ENCODE measurements at places on chromosomes 12 and 14. TPM values are rescaled to one million over a fixed set of nuclear protein-coding genes. Genes with fewer than 3 reads are reported as not detected.

Gene GALNT6
- polyA plus RNA-seq, result 1.5 TPM

Gene SLC25A47
- polyA plus RNA-seq, result not detected

Gene DBX2
- 0.03 TPM for polyA plus RNA-seq

Gene KERA
- polyA plus RNA-seq, result not detected

Gene CMTM5
- polyA plus RNA-seq, result 2.6 TPM

Gene TOMM20L
- polyA plus RNA-seq, result not detected

Gene ARHGAP5
- polyA plus RNA-seq, result 49.1 TPM

Gene GPD1
- polyA plus RNA-seq, result 2.7 TPM

Gene MYL6B
- 129 TPM for polyA plus RNA-seq

Gene KLRG1
- 1.5 TPM for polyA plus RNA-seq

Gene MFAP5
- 22.8 TPM for polyA plus RNA-seq

Gene CFAP73
- polyA plus RNA-seq, result not detected

Gene DIO3
- polyA plus RNA-seq, result not detected

Gene STON2
- 0.88 TPM for polyA plus RNA-seq

Gene GLIPR1L2
- polyA plus RNA-seq, result 1.6 TPM

Gene IL23A
- polyA plus RNA-seq, result 0.64 TPM

- no peak for DNase-seq
These were observed 75.1 kb upstream of the ST8SIA1 start for GRCh38 chr12:22409377-22410164.

GRCh38 chr12:104964167-104964855 is 6.2 kb upstream of the SLC41A2 start:
- no peak for DNase-seq

GRCh38 chr12:89547101-89547500 is 21.3 kb upstream of the POC1B start:
- no peak for DNase-seq

GRCh38 chr12:132471011-132471857 is 18.7 kb upstream of the FBRSL1 start:
- no peak for DNase-seq

DNA sequence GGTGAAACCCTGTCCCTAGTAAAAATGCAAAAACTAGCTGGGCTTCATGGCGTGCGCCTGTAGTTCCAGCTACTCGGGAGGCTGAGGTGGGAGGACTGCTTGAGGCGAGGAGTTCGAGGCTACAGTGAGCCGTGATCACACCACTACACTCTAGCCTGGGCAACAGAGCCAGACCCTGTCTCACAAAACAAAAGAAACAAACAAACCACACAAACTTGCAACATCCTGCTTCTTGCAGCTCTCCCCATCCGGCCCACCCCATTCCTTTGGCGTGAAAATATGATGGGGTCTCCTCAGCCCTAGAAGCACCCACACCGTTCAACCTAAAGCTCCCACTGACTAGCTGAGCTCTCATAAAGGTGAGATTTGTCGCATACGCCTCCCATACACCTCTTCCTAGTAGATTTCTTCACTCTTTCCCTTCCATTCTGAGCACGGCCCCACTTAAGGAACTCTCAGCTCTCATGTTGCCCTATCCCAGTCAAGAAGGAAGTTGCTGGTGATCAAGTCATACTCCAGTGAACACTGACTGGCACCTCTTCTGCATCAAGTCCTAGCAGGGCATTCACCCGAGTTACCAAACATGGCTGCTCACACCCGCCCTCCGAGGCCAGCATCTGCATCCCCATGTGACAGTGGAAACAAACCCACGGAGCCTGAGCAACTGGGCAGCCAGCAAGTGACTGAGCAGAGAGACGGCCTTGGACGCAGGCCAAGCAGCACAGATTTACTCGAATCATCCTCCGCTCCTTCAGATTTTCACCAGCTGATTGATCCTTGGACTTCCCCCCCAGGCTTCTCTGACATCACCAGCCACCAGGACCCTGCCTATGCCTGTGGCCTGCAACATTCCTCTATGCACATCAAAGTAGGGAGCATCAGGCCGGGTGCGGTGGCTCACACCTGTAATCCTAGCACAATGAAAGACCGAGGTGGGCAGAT is 18.9 kb upstream of the CD27 start:
- peak; percentile 91 for DNase-seq

- no peak for DNase-seq
These were observed 72.7 kb downstream of the TMEM132C start for GRCh38 chr12:128339631-128340030.

- no peak for DNase-seq
These were observed 75.5 kb downstream of the BORCS5 start for GRCh38 chr12:12432364-12432763.

GRCh38 chr12:65188179-65188701 is 18.9 kb downstream of the LEMD3 start:
- DNase-seq, result no peak

GRCh38 chr14:86510491-86510890 is 980.5 kb downstream of the FLRT2 start:
- no peak for DNase-seq

- DNase-seq, result no peak
These were observed 47.8 kb downstream of the CLIP1 start for GRCh38 chr12:122374707-122375106.

- DNase-seq, result no peak
These were observed 6.1 kb downstream of the TM7SF3 start for GRCh38 chr12:27008081-27008480.

GRCh38 chr14:41548666-41549065 is 58.0 kb upstream of the LRFN5 start:
- no peak for DNase-seq

DNA sequence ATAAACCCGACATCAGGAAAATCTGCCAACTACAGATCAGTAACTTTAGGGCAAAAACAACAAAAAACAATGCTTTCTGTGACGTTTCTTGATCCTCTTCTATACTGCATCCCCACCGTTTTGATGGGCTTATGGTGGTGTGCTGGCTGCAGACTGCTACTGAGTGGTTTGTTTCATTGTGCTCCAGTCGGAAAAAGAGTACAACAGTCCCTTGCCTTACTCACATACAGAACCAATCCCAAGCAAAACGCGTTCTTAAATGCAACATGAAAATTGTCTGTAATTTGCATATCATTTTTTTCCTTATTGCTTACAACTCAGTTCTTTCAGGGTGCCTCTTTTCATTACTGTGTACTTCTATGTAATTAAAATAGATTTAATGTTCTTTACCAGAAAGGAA is 2.3 kb downstream of the ETV6 start:
- DNase-seq, result no peak

DNA sequence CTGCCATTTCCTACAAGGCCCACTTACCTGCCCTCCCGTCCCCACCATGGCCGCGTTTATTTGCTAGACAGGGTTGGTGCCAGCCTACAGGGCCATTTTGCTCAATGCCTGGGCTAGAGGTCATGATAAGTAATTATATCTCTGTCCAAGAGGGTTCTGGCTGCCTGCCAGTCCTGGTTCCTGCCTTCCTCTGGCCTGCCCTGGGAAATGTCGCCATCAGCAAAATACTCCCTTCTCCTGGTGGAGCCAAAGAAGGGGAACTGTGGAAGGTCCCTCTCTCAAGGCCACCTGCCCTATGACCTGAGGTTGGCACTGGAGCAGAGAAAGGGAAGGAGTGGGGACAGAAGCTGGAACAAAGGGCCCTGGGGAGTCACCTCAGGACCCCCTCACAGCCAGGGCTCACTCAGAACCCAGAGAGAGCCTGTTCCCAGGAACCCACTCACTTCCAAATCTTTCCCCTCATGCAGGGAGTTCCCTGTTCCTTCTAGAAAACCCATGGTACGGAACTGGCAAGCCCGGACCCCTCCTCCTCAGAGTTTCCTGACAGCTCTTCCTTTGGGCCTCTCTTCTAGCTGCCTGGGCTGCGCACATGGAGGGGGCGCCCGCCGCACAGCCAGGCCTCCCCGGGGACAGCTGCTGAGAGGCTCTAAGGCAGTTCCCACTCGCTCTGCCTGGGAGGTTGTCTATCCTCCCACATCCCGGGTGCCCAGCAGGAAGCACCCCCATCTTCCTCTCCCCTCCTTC is 280.5 kb downstream of the DPF3 start:
- DNase-seq, result peak; percentile 95

DNA sequence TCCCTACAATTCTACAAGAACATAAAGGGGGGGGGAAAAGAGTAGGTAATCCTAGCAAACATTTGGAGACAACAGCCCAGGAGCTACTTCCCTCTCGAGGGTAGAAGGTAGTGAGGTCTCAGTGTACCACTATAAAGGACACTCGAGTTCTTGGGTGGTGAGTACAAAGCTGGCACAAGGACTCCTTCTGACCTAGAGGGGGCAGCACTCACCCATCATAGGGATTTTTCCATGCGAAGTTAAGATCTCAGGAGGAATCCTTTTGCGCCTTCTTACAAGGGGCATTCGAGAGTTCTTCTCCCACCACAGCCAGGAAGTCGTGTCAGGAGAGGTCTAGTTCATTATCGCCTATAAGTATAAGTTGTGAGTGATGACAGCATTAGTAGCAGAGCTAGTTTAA is 200.2 kb upstream of the RBM19 start:
- peak; percentile 64 for DNase-seq

DNA sequence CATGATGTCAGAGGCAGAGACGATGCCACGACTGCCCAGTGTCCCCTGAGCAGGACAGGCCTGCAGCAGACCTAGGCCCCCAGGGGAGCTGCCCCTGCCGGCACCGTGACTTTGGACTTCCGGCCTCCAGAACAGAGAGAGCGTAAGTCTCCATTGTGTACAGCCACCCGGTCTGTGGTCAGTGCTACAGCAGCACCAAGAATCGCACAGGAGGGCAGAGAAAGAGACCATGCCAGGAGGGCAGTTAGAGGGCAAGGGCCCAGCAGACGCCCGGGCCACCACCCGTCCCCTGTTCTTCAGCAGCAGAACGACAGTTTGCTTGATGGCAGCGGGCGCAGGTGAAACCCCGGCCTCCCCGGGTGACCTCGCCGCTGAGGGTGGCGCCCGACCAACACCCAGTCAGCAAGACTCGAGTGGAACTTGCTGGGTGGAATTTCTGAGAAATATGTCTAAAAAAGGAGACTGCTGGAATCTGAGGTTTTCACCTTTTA is 19.7 kb downstream of the GALNT9 start:
- DNase-seq, result no peak

GRCh38 chr12:103852498-103852997 is 11.5 kb upstream of the NT5DC3 start:
- no peak for DNase-seq

- peak; percentile 56 for DNase-seq
These were observed 976 bp downstream of the PEX5 start for GRCh38 chr12:7190268-7191055.

- DNase-seq, result no peak
These were observed 31.9 kb downstream of the BMP4 start for GRCh38 chr14:53924753-53925152.

DNA sequence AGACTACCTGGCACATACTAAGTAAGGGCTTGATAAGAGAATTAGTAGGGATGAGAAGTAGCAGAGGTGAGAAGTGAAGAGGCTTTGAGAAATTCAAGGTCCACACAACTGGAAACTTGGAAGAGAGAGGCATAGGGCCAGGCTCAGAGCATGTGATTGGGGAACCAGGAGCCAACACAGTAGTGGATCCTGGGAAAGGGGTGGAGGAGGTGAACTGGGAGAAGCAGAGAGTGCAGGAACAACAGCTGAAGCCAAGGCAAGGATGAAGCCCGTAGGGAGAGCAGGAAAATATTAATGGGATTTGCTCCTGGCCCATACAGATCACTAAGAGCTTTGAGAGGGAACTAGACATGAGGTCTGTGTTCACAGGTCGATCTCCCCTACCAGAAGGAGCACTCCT is 1.4 kb upstream of the ITGB7 start:
- DNase-seq, result no peak

DNA sequence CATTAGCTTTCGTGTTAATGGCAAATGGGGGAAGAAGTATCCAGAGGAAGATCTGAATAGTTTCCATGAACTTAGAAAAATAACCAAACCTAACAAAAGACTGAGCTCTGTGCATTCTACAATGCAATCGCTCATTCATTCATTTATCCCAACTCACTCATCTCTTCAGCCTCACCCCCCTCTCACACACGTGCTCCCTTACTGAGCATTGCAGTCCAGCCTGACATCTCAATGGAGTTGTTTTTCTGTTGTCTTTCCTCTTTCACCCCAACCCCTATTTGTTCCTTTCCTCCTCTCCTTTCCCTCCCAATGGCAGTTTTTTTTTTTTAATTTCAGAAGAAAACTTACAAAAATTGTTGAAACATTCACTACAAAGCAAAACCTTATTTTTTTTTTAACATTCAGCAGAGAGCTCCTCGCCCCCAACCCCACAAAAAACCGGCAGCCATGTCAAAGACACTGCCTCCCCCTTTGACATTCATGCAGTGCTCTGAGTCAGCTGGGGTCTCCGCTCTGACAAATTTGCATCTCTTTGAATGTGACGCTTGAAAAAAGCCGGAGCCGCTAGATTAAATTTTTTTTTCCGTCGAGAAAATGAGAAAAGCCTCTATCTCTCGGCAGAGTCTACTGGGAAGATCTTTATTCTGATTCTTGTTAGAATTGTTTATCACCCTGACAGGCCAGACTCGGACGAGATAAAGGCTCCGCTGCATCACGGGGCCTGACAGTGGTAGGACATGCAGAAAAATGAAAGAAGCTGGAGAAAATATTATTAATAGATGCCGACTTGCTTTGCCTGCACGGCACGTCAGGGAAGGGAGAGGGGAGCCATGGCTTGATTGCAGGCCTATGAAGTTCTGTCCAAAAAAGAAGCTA is 775.6 kb downstream of the VRK1 start:
- DNase-seq, result no peak

DNA sequence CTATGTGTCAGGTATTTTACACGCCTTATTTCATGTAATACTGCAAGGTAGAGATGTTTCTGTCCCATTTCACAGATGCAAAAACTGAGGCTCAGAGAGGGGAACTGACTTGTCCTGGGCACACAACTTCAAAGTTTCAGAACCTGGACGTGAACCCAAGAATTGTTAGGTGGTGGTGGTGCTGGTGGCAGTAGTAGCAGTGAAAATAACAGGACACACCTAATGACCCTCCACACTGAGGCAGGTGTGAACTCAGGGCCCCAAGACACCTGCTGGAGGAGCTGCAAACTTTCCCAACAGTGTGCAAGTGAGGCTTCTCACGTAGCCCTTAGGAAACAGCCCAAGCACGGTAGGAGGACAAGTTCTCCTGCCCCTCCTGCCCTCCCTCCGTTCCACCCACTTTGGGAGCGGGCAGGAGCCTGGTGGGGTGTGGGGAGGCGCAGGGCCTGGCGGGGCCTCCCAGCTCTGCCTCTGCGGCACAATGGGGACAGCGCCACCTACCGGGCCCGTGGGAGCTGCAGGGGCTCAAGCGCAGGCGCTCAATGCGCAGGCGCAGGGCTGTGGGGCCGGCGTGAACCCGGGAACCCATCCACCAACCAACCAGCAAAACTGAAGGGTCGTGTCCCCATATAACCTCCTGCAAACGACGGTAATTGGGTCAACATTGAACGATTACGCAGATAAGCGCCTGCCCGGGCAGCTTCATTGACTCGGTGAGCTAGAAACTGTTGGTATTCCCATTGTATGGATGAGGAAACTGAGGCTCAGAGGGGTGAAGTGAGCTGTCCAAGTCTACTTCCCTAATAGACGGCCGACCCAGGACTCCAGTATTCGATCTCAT is 12.0 kb upstream of the TRPV4 start:
- DNase-seq, result peak; percentile 91

- no peak for DNase-seq
These were observed 23.4 kb upstream of the PRPF39 start for GRCh38 chr14:45060551-45060950.
